ENCODE measurements at places on chromosomes 5 and 9.

DNA sequence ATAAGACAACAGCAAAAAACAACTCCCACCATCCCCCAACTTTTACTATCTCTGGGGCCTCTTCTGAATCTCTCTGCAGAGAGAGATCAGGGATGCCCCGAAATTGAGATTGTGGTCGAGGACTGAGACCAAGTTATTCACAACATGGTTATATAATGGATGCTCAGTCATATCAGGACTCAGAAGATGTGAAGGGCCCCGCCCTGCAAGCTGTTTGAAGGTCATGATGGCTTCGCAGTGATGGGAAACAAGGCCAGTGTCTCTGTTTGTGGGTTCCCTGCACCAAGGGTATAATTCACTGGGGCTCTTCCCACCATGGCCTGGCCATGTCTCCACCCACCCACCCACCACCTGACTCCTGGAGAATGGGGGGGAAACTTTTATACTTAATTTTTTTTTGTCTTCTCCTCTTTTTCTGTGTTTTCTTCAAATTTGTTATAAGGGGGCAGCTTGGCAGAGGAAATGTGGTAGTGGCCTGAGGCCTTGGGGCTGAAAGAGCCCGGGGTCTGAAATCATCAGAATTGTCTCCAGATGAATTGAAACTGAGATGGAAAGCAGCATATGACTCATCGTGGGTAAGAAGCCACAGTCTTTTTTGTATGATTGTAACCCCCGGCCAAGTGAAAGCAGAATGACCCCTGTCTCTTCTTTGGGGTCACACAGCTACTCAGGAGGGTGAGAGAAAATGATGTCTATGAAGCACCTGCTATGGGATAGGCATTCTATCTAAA is 15.0 kb upstream of the TEX48 start:
- peak; percentile 22 for DNase-seq

DNA sequence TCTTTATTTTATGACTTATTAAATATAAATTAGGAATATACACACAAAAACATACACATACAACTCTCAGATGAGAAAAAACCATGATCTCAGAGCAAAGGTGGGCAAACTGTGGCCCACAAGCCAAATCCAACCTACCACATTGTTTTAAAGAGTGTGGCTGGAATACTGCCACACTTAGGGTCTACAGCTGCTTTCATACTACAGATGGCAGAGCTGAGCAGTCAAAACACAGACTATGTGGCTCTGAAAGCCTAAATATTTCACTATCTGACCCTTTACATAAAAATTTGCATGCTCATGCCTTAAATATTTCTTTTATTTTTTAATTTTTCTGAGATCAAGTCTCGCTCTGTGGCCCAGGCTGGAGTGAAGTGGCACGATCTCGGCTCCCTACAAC is 28.3 kb downstream of the LEAP2 start:
- no peak for DNase-seq

GRCh38 chr9:88007291-88007650 is 32.9 kb upstream of the CDK20 start:
- peak; percentile 10 for DNase-seq

GRCh38 chr9:115250621-115251032 is 132.7 kb upstream of the TNC start:
- no peak for DNase-seq

GRCh38 chr5:58191443-58191842 is 268.4 kb downstream of the PLK2 start:
- no peak for DNase-seq

- DNase-seq, result no peak
Observed at GRCh38 chr9:15736569-15736968, 183.7 kb downstream of the CCDC171 start.

All from hematopoietic multipotent progenitor cell treated with erythropoietin and hydrocortisone succinate and interleukin-3 and kit ligand, for 4 days (in vitro differentiated cells).